ENCODE measurements at places on chromosomes 6 and 20. TPM values are rescaled to one million over a fixed set of nuclear protein-coding genes. Genes with fewer than 3 reads are reported as not detected.

Gene SPTLC3
- polyA plus RNA-seq: 1.7 TPM

Gene PAQR8
- polyA plus RNA-seq: 17.9 TPM

Gene DPPA5
- polyA plus RNA-seq: not detected

Gene TMEM181
- polyA plus RNA-seq: 11.2 TPM

Gene BCKDHB
- polyA plus RNA-seq: 19.8 TPM

Gene VPS16
- 40.1 TPM for polyA plus RNA-seq

Gene SYNGAP1
- 1.0 TPM for polyA plus RNA-seq

Gene PRRT1
- 0.72 TPM for polyA plus RNA-seq

Gene RHAG
- not detected for polyA plus RNA-seq

Gene HRH3
- polyA plus RNA-seq: not detected

Gene THEMIS
- polyA plus RNA-seq: 107 TPM

Gene TMC2
- polyA plus RNA-seq: not detected

- no peak for DNase-seq
These were observed 9.4 kb downstream of the TRIM10 start for GRCh38 chr6:30151580-30151979.

GRCh38 chr6:46867411-46867810 lies 54.3 kb downstream of the ADGRF5 start:
- no peak for DNase-seq

- no peak for DNase-seq
These were observed 47.9 kb downstream of the ELMO2 start for GRCh38 chr20:46358346-46359058.

GRCh38 chr6:78570044-78570443 lies 297.3 kb upstream of the IRAK1BP1 start:
- DNase-seq: no peak

DNA sequence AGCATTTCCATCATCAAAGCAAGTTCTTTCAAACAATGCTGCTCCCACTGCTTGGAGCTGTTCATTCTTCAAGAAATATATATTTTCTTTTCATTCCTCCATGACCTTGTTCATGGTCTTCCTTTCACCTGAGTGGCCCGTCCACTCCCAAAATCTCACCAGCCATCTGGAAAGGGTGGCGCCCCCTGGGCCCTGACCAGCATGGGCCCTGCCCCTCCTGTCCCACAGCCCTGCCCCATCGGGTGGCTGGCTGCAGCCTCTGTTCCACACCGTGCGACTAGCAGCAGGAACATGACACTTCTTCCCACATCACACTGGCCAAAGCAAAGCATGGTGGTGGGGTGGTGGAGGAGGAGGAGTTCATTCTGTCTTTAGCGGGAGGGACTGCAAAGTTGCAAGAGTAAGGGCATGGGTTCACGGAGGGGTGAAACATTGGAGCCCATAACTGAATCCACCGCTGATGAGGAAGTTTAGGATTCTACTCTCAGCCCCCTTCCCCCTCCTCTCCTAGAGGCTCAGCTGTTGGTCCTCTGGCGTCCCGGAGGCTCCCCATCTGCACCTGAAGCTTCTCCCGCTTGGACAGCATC lies 195.2 kb upstream of the SLC24A3 start:
- no peak for DNase-seq

DNA sequence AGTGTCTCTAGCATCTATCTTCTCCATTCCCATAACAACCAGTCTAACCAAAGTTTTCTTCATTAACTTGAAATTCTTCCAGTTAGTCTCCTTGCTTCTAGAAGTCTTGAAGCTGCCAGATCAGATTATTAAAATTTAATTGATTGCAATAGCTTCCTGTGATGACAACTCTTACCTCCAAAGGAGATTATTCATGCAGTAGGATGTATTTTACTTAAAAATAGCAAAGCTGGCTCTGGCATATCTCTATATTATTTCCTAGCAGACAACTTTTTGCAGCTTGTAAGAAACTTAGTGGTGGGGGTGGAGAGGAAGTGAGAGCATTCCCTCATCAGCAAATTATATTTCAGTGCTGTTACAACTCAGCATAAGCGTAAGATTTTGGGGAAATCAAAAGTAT lies 290.4 kb downstream of the GRIK2 start:
- DNase-seq: no peak

DNA sequence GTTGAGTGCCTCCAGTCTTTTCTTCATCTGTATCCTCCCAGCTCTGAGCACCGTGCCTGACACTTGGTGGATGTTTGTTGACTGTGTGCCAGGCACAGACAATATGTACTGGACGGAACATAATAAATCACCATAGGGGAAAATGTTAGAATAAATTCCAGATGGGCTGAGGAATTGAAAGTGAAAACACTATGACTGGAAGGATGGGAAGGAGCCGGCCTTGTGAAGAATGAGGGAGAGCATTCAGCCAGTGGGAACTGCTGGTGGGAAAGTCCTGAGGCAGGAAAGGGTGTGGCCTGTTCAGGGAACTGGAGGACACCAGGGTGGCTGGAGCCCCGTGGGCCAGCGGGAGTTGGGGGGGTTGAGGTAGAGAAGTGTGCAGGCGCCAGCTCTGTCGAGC lies 75.4 kb downstream of the MTHFD1L start:
- no peak for DNase-seq

DNA sequence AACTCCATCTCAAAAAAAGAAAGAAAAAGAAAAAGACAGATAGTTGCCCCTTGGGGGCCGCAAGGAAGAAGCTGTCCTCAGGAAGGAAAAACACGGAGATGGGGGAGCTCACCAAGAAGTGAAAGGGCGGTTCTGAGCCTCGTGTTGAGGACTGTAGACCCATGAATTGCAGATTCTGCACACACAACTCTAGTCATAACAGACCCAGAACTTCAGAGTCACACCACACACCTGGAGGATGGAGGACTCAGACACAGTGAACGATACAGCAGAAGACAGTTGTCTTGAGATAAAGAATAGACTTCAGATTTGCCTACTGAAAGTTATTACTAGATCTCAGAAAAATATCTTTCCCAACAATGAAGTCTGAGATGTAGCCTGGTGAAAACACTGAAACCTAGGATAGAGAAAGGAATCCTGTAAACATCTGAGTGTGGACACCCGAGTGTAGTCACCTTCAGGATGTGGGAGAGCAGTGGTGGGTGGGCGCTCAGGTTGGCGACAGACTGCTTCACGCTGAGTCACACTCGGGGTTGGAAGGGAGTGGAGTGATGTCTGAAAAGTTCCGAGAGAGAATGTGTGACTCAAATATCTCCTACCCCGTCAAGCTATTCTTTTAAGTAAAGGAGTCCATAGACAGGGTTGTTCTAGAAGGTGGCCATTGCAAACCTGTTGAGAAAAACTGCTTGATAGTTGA lies 88.1 kb downstream of the MAP3K4 start:
- peak; percentile 50 for DNase-seq

DNA sequence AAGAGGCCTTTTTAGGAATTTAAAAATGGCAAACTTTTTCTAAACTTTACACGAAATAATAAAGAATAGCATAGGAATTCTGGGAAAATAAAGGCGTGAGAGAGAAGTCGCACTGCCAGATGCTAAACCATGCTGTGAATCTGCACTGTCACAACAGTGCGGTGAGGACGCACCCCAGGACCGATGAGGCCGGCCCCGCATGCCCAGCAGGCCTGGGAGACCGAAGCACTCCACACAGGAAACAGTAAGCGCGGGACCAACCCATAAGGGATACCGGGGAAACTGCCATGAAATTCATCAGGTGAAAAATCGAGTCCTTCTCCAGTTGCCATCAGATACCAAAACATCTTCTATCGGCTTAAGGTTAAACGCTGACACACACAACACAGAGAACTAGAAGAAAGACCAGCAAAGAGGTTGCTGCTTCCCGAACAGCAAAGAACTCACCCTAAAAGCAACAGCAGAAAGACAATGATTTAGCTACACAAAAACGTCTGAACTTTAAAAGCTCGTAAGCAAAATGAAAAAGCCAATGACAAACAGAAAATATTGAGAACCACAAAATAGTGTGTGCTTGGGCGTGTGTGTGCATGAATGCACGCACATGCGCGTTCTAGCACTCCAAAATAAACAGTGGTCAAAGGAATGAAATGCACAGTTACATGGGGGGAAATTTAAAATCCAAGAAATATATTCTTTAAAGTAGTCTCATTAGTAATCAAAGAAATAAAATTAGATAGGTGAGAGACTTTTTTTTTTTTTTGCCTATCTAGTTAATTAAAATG lies 15.4 kb downstream of the RAMACL start:
- no peak for DNase-seq

DNA sequence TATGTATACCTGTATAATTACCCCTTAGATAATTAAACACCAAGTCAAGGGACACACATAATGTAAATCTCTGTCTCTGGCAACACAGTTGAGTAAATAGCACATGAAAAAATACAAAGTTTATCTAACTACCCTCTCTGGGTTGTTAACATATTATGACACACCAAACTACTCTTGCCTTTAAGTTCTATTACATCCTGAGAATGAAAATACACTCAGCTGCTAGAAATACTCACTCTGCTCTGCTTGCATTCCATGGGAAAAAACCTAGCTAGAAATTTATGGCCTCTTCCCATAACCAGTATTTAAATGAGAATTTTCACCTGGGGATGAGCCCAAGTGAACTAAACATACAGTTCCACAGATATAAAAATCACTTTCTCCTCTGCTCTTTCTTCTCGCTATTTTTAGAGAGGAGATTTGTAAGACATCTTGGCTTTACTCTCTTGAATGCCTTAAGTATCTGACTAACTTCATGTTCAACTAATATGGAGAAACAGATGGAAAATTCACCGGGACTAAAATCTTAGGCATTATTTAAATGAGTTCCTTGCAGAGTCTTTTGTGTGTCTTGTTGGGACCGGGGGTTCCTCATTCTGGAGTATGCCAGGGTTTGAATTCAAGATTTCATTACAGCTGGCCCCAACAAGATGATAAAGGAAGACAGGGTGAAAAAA lies 140.9 kb downstream of the GJA10 start:
- DNase-seq: no peak

DNA sequence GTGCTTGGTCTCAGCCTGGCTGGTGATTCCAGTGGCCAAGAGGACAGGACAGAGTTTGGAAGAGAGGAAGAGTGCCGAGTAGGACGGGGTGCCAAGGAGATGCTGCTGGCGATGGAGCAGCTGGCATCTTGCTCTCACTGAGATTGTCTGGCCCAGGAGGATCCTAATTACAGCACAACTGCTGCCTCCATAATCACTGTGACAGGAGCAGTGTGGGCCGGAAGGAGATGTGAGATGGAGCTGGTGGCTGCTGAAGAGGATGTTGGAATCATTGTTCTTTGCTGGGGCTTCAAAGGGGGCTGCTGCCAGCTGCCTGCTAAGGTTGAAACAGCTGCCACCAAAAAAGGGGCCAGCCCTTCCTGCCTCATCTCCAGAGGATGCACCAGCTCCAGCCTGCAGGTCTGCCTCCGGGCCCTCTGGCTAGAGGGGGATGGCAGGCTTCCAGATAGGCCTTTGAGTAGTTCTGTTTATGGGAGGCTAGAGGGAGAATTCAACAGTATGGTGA lies 214.4 kb downstream of the RNF144B start:
- DNase-seq: no peak

GRCh38 chr6:150156460-150156859 lies 13.6 kb downstream of the PPP1R14C start:
- DNase-seq: no peak

- no peak for DNase-seq
These were observed 92.9 kb upstream of the SYNDIG1 start for GRCh38 chr20:24376311-24377099.

DNA sequence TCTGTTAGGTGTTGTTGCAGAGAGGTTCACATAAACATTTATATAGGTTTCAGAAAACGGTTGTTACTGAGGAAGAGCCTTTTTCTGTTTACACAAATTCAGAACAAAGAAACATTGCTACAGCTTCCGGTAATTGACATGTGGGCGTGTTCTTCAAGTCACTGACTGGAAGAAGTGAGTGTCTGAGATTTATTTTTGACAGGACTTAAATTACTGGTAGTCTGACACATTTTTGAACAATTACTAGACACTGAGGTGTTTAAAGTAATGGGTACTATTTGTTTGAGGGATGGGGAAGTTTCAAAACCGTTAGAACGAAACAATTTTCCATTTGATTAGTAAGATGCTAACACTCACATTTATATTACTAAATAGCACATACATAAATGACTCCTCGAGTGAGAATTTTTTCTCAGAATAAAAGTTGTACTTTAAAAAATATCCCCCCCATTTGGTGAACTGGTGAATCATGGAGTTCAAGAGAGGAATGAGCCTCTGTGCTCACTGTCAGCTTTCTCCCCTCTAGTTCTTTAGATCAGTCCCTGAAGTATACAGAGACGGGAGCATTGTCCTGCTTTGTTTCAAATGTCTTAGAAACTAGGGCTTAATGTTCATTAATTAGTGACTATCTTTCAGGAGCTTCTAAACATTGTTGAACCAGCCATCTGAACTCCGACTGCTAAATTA lies 98.7 kb downstream of the TSHZ2 start:
- no peak for DNase-seq

- DNase-seq: no peak
These were observed 9.3 kb downstream of the NAPB start for GRCh38 chr20:23412026-23412425.

- no peak for DNase-seq
These were observed 64.6 kb upstream of the PTPN1 start for GRCh38 chr20:50445354-50446151.

- no peak for DNase-seq
These were observed 101.1 kb upstream of the SCAF8 start for GRCh38 chr6:154632119-154632518.

- DNase-seq: no peak
These were observed 7.7 kb upstream of the TMEM181 start for GRCh38 chr6:158552055-158552795.

DNA sequence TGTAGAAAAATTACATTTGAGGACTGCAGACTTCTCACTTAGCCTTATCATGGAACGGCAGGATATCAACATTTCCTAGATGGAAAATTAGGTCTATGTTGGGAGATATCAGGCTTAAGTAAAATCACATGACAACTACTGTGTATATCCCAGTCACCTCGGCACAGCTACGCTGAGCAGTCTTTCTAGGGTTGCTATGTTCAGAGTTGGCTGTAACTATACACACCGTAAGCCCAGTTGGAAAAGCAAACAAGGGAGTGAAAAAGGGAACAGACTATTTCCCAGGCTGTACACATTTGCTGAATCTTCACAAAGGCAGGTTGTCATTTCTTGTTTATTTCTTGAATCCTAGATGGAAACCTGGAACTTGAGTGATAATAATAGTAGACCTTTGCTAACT lies 80.7 kb upstream of the PTPRK start:
- no peak for DNase-seq

- no peak for DNase-seq
These were observed 104.4 kb upstream of the BMP2 start for GRCh38 chr20:6663104-6663503.

GRCh38 chr6:29589423-29590048 lies 4.6 kb downstream of the OR2H2 start:
- DNase-seq: peak; percentile 10

DNA sequence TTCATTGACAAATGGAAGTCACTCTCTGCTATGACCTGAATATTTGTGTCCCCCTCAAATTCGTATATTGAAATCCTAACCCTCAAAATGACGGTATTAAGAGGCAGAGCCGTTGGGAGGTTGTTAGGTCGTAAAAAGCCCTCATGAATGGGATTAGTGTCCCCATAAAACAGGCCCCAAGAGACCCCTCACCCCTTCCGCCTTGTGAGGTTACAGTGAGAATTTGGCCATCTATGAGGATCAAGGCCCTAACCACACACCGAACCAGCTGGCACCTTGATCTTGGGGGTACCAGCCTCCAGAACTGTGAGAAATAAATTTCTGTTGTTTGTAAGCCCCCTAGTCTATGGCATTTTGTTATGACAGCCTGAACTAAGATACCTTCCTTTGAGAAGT lies 52.5 kb upstream of the SLC22A16 start:
- DNase-seq: no peak

Measured in CD8-positive, alpha-beta memory T cell (primary cell).